BE2C (cell line): ENCODE measurements at places on chromosomes 5 and 9.

GRCh38 chr9:85577353-85577952, 164.3 kb downstream of the AGTPBP1 start:
- DNase-seq = no peak

GRCh38 chr9:18907927-18908625, 124.9 kb downstream of the SAXO1 start:
- no peak for DNase-seq

DNA sequence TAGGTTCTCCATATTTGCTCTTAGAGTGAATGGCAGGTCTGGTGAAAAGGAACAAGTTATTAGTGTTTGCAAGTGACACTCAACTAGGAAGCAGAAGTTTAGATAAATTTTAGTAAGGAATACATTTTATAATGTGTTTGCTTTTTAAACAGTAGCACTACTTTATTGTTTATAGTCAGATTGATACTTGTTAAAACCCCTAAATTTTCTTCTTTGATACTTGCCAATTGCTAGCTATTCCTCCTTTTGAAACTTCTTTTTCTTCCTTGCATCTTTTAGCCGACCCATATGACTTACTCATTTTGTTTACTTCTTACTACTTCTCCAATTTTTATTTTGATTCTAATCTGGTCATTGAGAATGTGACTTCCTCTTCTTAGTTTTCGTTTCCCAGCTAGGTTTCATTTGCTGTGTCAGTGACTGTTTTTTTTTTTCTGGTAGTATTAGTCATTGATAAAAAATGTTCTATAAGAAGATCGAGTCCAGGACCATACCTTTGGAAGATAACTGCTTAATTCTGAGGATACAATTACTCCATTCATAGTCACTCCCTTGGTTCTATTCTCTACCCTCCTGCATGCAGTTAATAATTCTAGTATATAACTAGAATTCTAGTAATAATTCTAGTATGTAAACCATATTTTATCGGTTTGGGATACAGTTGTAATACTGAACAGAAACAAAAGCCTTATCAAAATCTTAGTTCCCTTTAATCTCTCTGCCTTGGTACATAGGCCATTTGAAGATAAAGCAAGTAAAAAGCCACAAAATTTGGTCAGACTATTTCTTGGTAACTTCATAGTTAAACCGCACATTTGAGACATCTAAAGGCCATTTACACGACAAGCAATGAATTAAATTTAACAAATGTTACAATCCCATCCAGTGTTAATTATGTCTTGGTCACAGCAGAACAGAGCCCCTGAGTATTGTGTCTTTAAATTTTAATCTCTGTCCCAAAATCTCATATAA, 2.8 kb upstream of the RICTOR start:
- DNase-seq = no peak

GRCh38 chr9:4306777-4307121, 6.9 kb upstream of the GLIS3 start:
- DNase-seq = no peak

DNA sequence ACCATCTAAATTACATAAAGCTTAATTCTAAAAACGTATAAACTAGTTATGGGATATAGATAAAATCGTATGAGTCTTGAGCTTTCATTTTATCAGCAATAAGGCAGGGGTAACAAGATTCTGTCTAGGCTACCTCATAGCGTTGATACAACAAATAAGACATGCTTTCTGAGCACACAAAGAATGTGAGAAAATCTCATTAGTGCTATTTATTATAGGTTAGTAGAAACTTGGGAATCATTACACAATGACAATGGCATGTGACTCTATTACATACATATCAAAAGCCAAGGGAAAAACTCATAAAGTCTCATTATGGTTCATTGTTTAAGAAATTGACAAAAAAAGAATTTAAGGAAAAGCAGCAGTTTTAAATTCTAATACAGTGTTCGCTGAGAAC, 448.6 kb downstream of the PLK2 start:
- DNase-seq = no peak

GRCh38 chr9:21559402-21560280, 77.5 kb upstream of the IFNE start:
- peak; percentile 16 for DNase-seq

GRCh38 chr9:88742483-88742882, 207.5 kb downstream of the NXNL2 start:
- no peak for DNase-seq

DNA sequence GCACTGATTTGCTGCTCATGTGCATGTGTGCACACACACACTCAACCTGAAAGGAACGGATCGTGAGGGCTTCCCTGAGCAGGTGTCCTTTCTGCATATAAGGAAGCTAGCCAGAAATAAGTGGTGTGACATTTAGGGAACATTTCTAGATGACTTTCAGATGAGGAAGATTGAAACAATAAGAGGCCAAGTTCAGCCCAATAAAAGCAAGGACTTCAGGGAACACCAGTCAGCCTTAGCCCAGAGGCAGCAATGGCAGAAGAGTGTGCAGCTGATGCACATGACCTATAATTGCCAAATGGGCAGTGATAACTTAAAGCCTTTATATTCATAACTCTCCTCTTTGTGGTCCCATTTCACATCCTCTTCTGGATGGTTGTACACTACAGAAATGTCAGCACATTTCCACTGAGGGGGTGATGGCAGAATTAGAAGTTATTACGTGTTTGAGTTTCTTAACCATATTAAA, 255.5 kb downstream of the TRIM32 start:
- no peak for DNase-seq

DNA sequence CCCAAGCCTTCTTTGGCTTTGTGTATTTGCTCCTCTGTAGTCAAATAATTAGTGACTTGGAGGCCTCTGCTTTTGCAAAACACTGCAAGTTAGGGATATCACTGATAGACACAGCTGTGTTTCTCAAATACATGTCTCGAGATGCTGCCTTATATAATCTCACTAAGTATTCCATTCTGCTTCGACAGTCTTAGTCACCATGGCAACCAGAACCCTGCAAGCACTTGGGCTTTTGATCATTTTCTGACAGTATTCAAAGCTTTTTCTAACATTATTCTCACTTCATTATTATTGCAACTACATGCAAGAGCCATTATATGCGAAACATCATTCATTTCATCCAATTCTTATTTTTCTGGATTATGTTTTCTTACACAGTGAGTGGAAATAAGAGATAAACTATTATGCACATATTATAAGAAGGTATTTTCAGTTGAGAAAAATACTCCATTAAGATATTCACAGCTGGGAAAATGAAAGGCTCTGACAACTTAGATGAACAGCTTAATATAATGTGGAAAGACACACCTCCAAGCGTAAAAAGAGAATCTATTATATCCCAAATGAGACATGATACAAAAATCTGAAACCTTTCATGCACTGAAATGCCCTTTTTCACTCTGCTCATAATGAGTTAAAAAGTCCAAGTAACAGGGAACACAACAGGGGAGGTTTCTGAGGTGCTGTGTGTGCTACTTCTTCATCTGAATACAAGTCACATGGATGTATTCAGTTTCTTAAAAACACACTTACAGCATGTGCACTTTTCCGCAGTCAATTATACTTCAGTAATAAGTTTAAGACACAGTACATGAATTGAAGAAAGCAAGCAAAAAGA, 93.9 kb downstream of the SCAI start:
- DNase-seq = no peak

GRCh38 chr5:173771725-173772383, 116.3 kb upstream of the CPEB4 start:
- DNase-seq = no peak

DNA sequence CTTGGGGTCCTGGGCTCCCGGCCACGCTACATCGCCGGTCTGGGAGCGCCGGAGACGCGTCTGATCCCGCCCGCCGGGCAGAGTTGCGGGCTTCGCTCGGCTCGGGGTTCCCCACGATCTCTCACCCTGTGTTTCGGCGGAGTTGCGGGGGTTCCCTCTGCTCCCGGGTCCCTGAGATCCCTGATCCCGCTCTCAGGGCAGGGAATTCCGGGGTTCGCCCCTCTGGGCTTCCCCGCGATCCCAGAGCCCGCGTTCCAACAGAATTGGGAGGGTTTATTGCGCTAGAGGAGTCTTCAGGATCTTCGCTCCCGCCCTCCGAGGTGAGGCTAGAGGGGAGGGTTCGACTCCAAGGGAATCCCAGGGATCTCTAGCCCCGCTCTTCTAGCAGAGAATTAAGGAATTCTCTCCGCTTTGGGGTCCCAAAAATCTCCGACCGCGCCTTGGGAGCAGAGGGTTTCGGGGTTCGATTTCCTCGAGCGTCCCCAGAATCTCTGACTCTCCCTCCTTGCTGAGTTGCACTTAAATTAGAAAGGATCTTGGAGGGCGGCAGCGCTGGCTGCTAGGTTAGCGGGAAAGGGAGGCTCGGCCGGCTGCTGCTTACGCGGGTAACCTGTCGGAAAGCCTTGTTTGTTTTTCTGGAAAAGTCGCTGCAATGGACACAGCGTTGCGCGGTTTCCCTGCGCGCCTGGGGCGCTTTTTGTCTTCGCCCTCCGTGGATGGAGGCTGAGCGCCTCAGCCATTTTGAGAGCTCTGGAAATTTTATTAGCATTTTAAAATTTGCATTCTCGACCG, 1.3 kb downstream of the DMRT1 start:
- DNase-seq = no peak

GRCh38 chr5:88672644-88673252, 210.2 kb downstream of the MEF2C start:
- no peak for DNase-seq

GRCh38 chr9:94819161-94819687, 92.7 kb downstream of the AOPEP start:
- no peak for DNase-seq

GRCh38 chr5:103744159-103744558, 181.6 kb upstream of the NUDT12 start:
- no peak for DNase-seq

- DNase-seq = no peak
Observed at GRCh38 chr9:81801190-81801589, 111.8 kb upstream of the TLE1 start.

- no peak for DNase-seq
Observed at GRCh38 chr9:127943011-127943662, 5.5 kb upstream of the DPM2 start.

- no peak for DNase-seq
Observed at GRCh38 chr5:74647096-74647495, 6.6 kb upstream of the ENC1 start.

DNA sequence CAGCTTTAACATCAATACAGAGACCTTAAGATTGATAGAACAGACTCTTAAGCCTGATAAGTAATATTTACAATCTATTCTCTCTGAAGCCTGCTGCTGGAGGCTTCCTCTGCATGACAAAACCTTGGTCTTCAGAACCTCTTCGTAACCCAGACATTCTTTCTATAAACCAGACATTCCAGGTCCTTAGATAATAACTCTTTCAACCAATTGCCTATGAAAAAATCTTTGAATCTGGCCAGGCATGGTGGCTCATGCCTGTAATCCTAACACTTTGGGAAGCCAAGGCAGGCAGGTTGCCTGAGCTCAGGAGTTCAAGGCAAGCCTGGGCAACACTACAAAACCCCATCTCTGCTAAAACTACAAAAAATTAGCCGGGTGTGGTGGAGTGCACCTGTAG, 327.8 kb downstream of the ENC1 start:
- no peak for DNase-seq

DNA sequence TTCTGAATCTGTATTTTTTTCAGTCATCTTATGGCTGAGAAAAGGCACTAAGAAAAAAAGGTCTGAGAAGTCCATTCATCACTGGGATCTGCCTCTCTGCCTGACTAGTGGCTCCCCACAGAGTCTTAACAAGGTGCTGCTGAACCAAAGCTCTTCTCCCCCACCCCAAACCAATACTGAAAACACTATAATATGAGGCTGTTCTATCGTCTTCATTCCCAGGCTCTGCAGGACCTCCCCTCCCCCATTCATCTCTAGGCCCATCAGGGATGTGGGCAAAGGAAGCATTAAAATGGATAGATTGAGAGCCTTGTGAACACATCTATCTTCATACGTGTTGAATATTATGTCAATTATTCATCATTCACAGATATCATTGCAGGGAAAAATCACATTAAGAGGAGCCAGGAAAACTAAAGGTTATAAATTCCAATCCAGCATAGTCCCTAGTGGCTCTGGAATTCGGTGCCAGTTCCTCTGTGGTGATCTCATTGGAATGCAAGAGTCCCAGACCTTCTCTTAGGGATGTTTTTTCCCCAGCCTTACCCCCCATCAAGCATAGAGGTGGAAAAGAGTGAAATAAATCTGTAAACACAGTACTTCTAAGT, 44.3 kb upstream of the GPR151 start:
- DNase-seq = no peak

GRCh38 chr9:130844044-130844451, 9.0 kb downstream of the ABL1 start:
- DNase-seq = no peak

DNA sequence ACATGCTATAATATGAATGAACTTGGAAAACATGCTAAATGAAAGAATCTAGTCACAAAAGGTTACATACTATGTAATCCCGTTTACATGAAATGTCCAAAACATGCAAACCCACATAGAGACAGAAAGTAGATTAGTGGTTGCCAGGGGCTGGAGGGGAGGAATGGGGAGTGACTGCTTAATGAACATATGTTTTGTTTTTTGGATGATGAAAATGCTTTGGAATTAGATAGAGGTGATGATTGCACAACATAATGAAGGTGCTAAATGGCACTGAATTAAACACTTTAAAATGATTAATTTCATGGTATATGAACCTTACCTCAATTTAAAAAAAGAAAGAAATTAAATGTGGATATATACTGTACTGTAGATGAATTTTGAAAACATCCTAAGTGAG, 17.6 kb upstream of the NDFIP1 start:
- no peak for DNase-seq

- DNase-seq = no peak
Observed at GRCh38 chr5:60339691-60340201, 360.2 kb downstream of the DEPDC1B start.

- DNase-seq = no peak
Observed at GRCh38 chr9:105330755-105331154, 86.3 kb downstream of the SLC44A1 start.

DNA sequence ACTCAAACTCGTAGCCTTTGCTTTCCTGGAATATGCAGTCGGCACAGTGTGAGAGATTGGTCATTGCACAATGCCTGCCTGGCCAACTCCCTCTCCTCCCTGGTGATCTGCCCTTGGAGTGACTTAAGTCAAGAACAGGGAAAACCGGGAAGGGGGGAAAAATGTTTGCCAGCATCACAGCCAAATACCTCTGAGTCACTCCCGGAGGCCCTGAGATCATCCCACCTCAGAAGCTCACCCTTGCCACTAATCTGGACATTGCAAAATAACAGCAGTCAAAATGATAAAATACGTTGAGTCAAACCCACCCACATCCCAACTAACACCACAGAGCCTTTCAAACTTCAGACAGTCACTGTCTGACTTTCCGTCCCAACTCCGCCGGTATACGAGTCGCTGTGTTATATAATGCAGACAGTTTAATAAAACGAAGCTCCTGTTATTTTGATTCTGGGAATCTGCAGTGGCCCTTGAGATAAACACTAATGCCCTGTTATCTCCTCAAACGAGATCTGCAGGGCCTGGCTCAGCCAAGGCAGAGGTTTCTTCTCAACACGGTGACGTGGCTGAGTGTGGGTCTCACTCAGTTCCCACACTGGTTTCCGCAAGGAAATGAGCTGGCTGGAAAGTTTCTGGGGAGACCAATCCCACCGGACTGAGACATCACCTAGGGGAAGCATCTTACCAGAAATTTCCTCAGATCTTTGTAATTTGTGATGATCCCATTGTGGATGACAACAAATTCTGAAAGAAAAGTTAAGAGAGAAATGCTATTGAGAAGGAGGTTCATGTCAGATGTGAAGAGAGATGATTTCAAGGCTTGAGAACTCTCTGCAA, 22.1 kb downstream of the GFPT2 start:
- no peak for DNase-seq
